ENCODE measurements at places on chromosomes 4 and X.

DNA sequence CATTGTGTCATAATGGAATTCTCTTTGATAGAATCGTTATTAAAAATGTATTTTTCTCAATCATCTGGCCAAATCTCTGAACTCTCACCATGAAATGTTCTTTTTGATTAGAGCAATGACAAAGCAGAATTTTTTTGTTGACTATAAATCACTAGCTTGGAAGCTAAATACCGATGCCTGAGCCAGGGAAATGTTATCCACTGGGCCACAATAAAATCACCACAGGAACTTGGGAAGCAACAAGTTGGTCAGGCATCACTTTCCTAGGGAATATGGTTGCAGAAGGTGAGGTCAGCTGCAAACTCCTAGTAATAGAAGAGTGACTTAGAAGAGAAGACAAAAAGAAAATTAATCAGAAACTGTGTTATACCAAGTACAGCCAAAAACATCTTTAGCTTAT, 60.6 kb upstream of the CFAP47 start:
- DNase-seq, result no peak

DNA sequence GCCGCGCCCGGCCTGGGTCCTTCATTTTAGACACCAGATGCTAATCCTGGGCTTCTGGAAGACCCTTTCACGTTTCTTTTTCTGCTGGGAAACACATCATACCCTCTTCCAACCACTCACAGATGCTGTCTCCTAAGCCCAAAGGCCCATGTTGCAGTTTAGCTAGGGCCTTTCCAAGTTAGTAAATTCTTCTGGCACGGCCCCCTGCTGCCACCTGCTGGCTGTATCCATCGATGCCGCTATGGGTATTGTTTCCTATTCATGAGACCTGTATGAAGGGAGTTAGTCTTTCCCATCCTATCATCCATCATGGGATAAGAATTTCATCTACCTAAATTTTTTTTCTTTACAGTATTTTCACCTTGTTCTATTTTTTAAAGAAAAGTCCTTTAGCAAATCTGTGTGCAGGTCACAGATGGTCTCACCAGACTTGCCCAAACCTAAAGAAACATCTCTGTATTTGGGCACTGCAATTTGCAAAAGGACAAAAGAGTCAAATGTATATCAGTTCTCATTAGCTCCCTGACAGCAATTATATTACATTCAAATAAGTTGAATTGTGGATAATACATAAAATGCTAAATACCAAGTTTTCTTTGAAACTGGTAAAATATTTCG, 37.8 kb upstream of the SLC9A7 start:
- DNase-seq, result no peak

- no peak for DNase-seq
Observed at GRCh38 chr4:41448934-41449333, 89.0 kb upstream of the LIMCH1 start.

GRCh38 chr4:37922328-37922727, 31.4 kb downstream of the TBC1D1 start:
- DNase-seq, result no peak

DNA sequence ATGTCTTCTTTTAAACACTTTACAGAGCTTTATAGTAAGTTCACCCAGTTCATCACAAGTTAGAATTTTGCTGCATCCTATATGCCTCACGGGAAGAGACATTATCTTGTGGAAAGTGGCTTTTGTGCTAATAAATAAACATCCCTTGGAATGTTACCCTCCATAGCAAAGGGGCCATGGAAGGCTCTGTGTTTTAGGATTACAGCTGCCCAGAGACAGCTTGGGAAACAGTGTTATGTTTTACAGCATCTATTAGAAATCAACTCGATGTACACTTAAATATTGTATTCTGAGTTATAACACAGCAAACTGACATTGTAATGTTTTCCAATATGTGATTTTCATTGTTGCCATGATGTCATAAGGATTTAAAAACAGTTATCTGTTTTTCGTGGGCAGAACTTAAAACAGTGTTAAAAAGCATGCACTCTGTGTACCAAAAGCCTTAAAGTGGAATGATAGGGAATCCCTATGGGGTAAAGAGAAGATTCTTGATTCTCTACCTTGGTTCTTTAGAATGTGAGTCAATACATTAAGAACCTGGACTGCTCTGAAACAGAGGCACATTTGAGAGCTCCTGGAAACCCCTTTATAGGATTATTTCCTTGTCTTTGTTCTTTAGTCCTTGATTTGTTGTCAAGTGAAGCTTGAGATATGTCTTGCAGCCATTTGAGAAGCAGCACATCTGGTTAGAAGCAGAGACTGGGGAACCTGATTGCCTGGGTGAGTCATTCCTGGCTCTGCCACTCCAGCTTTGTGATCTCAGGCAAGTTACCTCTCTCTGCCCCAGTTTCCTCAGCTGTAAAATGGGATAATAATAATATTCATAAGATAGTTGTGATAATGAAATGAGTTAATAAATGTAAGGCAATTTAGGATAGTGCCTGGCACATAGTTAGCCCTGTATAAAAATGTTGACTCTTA, 41.6 kb downstream of the ARHGAP10 start:
- DNase-seq, result no peak

DNA sequence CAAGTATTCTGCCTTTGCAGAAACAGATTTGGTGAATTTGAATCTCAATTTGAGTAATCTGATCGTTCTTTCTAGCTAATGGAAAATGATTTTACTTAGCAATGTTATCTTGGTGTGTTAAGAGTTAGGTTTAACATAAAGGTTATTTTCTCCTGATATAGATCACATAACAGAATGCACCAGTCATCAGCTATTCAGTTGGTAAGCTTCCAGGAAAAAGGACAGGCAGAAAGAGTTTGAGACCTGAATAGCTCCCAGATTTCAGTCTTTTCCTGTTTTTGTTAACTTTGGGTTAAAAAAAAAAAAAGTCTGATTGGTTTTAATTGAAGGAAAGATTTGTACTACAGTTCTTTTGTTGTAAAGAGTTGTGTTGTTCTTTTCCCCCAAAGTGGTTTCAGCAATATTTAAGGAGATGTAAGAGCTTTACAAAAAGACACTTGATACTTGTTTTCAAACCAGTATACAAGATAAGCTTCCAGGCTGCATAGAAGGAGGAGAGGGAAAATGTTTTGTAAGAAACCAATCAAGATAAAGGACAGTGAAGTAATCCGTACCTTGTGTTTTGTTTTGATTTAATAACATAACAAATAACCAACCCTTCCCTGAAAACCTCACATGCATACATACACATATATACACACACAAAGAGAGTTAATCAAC, 15.3 kb downstream of the PLP1 start:
- DNase-seq, result no peak

DNA sequence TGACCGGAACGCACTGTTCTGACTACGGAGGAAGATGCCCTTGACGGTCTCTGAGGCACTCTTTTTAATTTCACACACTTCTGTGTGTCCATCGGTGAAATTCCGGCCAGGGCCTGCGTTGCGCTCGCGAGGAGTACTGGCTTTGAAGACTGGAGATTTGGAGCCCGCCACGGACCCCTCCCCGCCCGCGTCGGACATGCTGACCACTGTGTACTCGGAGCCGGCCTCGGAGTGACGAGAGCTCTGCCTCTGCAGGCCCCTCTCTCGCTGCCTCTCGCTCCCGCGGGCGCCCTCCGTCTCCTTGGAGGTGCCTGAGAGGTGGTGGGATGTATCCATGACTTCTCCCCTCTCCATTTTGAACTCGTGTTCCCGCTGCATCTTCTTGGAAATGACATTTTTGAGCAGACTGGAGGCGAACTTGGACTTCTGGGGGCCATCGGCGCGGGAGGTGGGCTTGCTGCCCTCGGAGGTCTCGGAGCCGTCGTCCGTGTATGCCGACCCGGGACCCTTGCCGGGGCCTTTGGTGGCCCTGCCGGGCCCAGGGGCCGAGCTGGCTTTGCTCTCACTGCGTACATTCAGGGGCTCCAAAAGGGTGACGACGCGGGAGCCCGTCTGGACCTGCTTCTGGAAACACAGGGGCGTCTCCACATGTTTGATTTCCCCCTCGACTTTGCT, 5.7 kb downstream of the C4orf54 start:
- DNase-seq, result no peak

DNA sequence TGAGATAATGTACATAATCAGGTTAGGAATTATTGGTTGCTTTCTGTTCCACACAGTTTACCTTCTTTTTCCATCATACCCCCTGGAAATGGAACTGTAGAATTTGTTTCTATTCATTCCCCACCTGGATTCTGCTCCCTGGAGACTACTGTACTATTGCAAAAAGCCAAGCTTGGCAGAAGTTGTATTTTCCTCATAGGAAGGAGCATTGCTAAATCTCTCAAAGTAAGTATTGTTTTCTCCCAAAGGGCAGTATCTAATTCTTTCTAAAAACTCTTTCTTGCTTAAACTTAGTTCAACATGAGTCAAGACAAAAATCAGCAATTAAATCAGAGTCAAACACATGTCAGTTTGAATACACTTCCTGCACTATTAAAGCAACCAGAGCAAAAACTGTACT, 136.2 kb downstream of the CDS1 start:
- no peak for DNase-seq

- peak; percentile 49 for DNase-seq
Observed at GRCh38 chr4:17494258-17495190, 17.4 kb downstream of the QDPR start.

GRCh38 chr4:7194251-7195140, 2.2 kb downstream of the SORCS2 start:
- DNase-seq, result no peak

DNA sequence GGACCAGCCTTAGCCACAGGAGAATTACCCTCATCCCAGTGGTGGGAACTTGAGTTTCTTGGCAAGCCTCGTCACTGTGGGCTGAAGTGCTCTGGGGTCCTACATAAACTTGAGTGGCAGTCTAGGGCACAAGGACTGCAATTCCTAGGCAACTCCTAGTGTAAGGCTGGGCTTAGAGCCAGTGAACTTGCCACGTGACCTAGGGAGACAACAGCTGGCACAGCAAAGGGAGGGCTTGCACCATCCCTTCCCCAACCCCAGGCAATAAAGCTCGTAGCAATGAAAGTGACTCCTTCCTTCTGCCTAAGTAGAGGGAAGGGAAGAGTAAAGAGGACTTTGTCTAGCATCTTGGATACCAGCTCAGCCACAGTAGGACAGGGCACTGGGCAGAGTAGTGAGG, 81.8 kb downstream of the TEX11 start:
- DNase-seq, result no peak

GRCh38 chr4:80386281-80386886, 50.9 kb downstream of the CFAP299 start:
- DNase-seq, result no peak

- DNase-seq, result no peak
Observed at GRCh38 chrX:141133272-141133671, 43.7 kb downstream of the LDOC1 start.

DNA sequence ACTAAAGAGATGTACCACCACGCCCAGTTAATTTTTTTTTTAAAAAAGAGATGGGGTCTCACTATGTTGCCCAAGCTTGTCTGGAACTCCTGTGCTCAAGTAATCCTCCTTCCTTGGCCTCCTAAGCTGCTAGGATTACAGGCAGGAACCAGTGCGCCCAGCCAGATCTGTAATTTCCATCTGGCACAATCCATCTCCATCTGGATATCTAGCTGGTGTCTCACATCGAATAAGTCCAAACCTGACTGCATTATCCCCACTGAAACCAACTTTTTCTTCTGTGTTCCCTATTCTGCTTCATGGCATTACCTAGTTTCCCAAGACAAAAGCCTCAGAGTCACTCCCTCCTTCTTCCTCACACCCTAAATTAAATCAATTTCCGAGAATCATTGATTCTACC, 125.8 kb upstream of the TEX13C start:
- no peak for DNase-seq

GRCh38 chr4:32042486-32043247, 1322.5 kb downstream of the PCDH7 start:
- DNase-seq, result no peak

DNA sequence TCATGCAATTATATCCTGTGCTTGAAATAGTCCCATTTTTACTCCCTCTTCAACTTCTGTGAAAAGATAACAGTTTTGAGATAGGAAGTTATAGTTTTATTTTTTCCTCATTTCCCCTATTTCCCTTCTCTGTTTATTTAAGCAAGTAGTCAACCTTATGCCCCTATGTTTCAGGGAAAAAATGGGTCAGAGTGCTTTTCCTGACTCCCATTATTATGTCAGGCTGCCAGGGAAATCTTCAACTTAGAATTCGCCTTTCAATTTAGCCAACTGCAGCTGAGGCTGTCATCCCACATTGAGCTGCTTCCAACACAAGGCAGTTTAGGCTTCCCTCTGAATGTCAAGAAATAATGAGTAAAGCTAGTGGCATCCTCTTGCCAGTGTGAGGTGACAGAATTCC, 42.3 kb downstream of the NXT2 start:
- no peak for DNase-seq

DNA sequence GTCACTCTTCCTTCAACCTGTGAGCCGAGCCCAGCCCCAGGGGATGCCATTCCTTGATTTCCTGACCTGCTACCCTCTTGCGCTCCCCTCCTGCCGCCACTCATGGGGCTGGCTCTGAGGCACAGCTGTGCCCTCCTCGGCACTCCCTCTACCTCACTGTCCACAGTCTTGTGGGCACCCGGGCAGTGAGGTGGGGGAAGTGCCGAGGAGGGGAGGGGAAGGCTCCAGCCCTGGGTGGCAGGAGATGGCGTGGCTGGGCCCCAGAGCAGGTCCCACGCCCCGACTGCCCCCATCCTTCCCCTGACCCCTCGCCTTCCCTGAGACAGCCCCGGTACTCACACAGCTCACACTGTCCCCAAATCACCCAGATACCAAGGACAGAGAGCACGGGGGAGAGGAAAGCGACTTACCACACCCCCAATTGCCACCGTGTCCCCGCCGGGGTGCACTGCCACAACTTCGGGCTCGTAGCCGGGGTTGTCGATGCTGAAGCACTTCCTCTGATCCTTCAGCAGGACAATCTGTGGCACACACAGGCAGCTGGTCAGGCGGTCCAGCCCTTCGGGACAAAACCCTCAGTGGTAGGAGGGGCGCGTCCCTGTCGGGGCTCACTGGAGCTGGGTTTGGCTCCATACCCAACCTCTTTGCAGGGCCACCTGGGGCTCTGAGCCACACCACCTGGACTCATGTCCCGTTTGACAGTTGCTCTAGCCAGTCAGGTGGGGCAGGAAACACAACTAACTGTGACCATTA, 37.9 kb downstream of the WDR1 start:
- no peak for DNase-seq

- DNase-seq, result no peak
Observed at GRCh38 chr4:2591189-2591588, 54.7 kb downstream of the FAM193A start.

DNA sequence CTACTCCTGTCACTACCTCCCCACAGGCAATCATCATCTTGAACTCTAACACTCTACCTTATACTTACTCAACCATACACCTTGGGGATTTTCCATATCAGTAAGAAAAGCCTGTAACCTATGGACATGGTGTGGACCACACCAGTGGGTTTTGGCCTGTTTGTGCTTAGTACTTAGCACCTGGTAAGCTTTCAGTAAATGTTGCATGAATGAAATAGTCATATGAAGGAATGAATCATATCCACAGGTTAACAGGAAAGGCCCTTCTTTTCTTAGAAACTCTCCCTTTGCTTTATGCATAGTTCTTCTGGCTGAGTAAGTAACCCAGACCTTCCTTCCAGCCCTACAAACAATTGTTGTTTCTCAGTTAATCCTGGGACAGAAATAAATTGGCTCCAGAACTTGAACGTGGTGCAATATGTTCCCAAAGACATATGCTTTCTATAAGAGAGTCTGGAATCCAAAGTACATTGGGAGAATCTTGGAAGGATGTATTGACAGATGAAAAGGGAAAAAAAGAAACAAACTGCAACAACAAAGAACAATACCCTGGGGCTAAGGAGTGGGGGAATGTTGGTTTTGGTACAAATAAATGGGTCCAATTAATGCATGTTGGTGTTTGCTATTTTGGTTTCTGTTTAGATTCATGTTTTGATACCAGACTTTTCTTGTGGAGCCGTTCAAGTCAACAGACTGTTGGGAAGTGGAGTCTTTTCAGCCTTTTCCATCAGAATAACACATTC, 27.8 kb downstream of the RASL11B start:
- DNase-seq, result no peak

Data from non-pigmented ciliary epithelial cell (primary cell).